ENCODE measurements at places on chromosomes 11 and 22.

GRCh38 chr22:32558681-32559355, 84.2 kb downstream of the FBXO7 start:
- no peak for DNase-seq

GRCh38 chr11:64996710-64997380, at the start of gene BATF2:
Gene BATF2, minus strand, starts transcription at chr11:64996971. Its CDS starts 57 bp downstream, at chr11:64996914.
- no peak for DNase-seq

- DNase-seq = no peak
Observed at GRCh38 chr11:12968826-12969225, 40.3 kb upstream of the RASSF10 start.

DNA sequence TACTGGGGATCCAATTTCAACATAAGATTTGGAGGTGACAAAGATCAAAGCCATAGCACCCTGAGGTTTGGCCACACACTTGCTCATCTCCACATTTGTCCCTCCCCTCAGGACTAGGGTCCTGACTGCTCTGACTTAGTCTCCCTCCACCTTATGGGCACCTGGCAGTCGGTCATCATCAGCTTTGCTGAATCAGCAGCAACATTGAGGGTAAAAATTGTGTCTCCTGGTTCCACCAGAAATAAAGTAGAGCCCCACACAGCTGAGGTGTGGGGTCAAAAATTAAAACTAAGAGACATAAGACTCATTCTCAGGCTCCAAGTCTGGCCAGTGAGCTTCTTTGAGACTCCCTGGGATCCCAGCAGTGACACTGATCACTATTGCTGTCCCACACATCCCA, 56.2 kb downstream of the GGTLC2 start:
- no peak for DNase-seq

GRCh38 chr22:31501738-31502137, 5.4 kb downstream of the SFI1 start:
- DNase-seq = no peak

DNA sequence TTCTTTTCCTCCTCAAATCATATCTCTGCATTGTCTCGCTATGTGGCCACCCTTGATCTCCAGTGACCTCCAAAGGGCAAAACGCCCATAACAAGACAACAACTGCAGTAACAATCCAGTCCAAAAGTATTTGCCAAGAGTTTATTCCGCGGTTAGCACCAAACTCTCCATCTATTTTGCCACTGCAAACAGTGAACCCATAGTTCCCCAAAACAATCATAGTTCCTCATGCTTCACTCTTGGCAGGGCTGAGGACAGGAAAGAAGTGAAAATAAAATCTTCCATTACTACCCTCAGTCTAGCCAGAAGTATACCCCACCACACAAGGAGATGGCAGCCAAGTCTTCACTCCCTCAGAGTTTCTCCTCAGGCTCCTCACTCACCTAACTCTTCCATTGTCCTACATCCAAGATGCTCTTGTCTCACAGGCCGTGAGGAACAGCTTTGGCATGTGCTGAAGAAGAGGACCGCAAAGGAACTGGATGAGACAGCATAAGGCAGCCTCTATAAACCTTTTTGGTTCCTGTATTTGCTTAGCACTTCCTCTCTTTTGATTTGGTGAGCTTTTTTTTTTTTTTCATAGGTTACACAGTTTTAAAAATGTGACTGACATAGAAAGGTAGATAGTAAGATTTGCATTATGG, at the start of gene LPXN:
Gene LPXN (minus strand): TSS at position 480 of the 644 bp plus-strand sequence. CDS start 84 bp downstream, at position 396.
- DNase-seq = peak; percentile 53

DNA sequence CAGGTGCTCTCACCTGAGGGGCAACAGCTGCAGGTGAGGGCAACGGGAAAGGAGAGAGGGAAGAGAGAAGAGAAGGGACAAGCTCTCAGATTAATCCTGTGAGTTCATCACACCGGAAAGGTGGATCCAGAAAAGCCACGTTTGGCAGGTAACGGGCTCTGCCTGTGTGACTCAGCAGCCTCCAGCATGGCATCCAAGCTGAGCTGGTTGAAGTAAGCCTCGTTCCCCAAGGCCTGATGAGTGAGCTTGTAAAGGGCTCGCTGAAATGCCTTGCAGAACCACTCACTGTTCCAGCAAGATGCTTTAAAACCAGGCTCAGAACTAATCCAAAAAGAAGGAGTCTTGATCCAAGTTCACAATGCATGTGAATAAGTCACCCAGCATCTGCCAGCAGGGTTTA, 206.9 kb upstream of the TMEM45B start:
- no peak for DNase-seq

GRCh38 chr11:64642871-64643255, 51.8 kb downstream of the SLC22A12 start:
- DNase-seq = no peak

- DNase-seq = no peak
Observed at GRCh38 chr11:122812638-122813037, 25.7 kb upstream of the CRTAM start.

- DNase-seq = no peak
Observed at GRCh38 chr11:80595011-80595410, 1154.2 kb upstream of the TENM4 start.

DNA sequence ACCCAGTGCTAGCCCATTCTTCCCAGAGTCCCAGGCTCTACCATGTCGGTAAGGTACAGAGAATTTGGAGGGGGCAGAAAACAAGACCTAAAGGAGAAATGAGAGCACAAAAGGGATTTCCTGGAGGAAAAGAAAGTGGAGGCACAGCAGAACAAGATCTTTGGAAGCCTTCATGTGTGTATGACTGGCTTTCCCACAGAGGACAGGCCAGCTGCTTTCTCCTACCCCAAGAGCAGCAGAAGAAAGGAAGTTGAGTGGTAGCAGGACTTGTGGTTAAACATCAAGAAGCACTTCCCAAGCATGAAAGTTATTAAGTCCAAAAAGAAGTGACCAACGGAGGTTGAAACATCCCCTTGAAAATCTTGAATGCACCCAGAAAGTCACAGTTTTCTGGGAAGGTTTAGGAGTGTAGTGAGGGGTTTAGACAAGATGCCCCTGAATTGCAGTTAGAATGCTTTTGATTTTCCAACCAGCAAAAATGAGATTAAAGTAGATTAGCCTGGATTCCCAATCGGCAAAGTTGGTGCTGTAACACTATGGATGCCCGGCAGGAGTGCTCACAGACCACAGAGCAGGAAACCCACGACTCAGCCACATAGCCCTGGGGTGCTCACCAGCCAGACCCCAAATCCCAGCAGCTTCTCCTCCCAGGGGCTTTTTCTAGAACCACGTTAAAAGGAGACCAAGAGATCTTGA, 608 bp downstream of the TMPRSS13 start:
- no peak for DNase-seq

DNA sequence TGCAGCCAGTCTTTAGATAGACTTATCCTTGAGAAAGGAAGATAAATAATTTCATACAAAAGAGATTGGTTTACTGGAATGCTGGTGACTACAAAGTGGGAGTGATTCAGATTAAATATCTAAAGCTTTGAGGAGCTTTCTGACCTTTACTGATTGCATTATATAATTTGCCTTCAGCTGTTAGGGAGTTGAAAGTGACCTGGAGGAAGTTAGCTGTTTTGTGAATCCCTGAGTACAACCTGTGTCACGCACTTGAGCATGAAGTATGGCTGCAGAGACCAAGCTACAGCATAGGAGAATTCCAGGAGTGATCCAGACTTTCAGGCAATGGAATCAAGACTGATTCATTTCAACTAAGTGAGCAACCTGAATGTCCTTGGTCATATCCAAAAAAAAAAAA, 1848.3 kb upstream of the RAG2 start:
- no peak for DNase-seq

DNA sequence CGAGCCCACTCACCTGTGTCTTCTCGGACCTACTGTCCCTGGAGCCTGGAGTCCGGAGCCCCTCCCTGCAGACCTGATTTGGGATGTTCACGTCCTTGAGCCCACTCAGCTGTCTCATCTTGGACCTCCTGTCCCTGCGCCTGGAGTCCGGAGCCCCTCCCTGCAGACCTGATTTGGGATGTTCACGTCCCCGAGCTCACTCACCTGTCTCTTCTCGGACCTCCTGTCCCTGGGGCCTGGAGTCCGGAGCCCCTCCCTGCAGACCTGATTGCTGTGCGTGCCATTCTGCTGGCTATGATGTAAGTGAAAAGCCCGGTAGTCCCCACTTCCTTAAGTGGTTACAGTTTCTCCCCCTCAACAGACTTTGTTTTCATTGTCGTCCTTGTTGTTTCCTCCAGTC, 867.1 kb downstream of the BRD1 start:
- no peak for DNase-seq

DNA sequence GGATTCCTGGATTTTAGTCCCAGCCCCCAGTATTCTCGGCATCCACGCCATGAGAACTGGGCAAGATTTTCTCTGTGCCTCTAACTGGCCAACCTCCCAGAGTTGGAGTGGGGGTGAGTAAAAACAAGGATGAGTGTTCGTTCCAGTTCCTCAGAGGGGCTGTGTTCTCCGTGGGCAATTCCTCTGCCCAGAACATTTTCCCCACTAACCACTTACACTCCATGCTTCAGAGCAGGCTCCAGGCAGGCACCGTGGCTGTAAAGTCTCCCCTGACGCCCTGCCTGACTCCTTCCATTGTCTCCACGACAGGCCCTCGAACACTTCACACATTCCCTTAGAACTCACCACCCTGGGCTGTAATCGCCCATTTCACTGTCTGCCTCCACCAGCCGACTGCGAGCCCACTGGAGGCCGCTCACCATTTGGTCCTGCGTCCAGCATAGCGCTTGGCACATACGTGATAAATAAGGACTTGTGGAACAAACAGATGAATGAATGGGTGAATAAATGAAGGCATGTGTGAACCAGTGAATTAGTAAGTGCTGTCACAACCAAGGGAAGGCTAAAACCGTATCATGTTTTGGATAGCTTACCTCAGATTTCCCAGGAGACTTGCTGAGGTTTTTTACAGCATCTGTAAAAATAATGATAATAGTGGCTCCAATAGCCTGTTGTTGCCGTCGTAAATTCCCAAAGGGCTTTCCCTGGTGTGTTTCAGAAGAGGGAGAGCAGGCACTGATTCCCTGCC, 6.1 kb downstream of the APLNR start:
- no peak for DNase-seq

DNA sequence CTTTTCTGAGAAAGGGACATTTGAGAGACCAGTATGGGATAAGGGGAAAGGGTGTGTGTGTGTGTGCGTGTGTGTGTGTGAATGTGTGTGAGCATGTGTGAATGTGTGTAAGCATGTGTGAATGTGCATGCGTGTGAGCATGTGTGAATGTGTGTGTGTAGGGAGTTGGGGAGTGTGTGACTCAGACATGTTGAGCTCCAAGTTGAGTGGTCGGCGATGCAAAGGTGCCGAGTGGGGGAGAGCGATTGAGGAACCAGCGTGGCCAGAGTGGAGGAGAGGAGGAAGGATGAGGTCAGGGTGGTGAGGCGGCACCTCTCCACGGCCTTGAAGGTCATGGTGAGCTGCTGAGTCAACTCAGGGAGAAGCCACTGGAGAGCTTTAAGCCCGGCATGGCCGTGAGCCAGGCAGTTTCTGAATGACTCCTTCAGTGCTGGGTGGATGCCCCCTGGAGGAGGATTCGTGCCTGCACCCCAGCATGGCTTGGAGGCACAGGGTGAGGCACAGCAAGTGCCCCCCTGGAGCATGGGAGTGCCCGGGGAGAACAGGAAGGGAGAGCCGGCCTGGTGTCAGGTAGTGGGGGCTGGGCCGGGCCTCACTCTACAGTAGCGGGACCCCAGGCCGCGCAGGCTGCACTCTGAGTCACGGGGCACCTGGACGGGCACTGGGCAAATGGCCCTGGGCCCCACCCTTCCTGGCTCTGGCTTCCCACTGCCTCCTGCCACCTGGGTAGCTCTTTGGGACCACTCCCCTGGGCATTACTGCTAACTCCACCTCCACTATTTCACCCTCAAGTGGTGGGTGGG, 8.2 kb upstream of the CCDC88B start:
- DNase-seq = peak; percentile 76

GRCh38 chr11:71456294-71456693, 3.3 kb downstream of the NADSYN1 start:
- no peak for DNase-seq

GRCh38 chr11:133693110-133693509, 152.2 kb downstream of the SPATA19 start:
- no peak for DNase-seq

GRCh38 chr11:84714316-84714780, 912.8 kb downstream of the DLG2 start:
- peak; percentile 78 for DNase-seq

- peak; percentile 92 for DNase-seq
Observed at GRCh38 chr22:20016734-20017621, at the start of gene ARVCF. Gene ARVCF, minus strand, starts transcription at chr22:20016823. Its CDS starts 26,029 bp downstream, at chr22:19990794.
